Jurkat, Clone E6-1 (cell line): ENCODE measurements at places on chromosomes 6 and 20.

- no peak for DNase-seq
Observed at GRCh38 chr20:43096931-43097260, 92.8 kb downstream of the PTPRT start.

DNA sequence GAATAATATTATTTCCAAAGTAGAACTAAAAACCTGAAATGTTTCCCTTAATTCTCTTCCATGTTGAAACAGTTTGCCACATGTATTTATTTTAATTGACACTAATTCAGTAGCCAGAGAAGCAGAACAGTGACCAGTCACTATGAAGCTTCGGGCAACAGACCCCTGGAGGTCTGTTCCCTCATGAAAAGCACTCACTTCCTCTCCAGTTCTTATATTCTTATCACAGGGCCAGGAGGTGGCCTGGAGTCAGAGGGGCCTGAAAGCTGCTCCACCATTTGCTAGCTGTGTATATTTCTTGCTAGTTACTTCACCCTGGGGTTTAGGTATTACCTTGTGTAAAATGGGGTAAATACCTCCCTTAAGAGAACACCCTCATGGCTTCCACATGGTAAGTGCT lies 49.1 kb downstream of the MAP7 start:
- no peak for DNase-seq

- no peak for DNase-seq
Observed at GRCh38 chr6:53112871-53113270, 35.8 kb downstream of the GCM1 start.

GRCh38 chr20:34639755-34640222 lies 37.1 kb downstream of the PIGU start:
- peak; percentile 5 for DNase-seq

DNA sequence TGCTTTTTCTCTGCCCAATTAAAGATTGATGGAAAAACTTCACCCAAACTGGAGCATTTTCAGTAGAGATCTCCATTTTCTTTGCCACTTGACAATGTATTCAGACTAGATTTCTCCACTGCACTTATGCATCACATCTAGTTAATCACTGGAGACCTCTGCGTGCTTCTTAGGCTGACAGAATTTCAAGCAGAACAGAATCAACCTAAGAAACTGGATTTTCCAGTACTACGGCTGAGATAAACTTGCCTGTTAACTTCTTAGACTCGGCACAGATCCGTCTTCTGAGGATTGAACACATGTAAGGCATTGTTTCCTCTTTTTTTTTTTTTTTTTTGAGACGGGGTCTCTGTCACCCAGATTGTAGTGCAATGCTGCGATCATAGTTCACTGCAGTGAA lies 139.2 kb downstream of the LRRC1 start:
- DNase-seq = no peak

GRCh38 chr6:27547157-27548075 lies 74.5 kb upstream of the ZNF184 start:
- DNase-seq = peak; percentile 42

GRCh38 chr6:152863618-152864326 lies 113.2 kb downstream of the VIP start:
- peak; percentile 63 for DNase-seq

DNA sequence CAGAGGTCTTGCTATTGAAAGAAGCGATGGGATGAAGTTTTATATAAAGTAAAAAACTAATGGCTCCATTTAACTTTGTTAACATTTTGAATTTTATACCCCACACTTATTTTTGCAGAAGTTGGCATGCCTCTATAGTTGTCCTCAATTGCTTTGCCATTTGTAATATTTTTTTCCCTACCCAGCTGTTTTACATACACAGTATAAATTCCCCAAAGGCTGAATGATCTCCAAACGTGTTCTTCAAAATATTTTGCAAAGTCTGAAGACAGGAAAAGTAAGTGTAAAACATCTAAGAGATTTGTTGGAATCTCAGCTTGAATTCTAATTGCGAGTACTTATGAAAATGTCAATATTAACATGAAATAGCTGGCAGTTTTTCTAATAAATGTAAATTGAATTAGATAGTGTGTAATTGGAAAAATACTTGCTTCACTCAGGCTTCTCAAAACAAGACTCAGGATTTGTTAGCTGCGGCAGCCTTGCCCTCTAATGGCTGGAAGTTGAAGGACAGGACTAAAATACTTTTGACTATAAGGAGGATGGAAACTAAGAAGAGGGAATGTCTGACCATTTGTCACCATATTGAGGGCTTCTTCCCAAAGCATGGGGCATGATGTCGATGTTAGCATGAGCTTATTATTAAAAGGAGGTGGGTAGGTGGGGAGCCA lies 226.8 kb downstream of the UST start:
- no peak for DNase-seq

GRCh38 chr20:32231847-32232246 lies 24.2 kb downstream of the POFUT1 start:
- no peak for DNase-seq

DNA sequence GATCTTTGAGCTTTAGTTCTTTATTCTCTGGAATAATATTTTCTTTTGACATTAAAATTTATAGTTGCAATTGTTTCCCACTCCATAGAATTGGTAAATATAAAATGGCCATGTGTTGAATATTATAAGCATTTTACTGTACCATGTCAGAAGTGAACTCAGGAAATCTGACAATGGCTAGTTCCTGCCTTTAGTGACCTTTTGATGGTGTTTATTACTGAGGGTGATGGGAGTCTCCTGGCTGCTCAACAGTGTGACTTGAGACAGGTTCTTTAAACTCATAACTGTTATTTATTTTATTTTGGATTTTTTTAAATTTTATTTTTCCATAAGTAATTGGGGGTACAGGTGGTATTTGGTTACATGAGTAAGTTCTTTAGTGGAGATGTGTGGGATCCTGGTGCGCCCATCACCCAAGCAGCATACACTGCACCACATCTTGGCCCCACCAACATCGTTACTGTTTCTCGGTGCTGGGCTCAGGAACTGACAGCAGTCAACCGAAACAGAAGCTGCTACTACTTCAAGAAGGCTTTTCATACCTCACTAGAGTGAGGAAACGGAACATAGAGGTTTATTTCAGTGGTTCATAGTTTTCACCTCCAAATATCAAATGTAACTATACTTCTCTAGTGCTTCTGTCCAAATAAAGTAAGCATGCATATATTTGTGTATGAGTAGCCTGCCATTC lies 90.4 kb downstream of the PLEKHG1 start:
- DNase-seq = no peak

DNA sequence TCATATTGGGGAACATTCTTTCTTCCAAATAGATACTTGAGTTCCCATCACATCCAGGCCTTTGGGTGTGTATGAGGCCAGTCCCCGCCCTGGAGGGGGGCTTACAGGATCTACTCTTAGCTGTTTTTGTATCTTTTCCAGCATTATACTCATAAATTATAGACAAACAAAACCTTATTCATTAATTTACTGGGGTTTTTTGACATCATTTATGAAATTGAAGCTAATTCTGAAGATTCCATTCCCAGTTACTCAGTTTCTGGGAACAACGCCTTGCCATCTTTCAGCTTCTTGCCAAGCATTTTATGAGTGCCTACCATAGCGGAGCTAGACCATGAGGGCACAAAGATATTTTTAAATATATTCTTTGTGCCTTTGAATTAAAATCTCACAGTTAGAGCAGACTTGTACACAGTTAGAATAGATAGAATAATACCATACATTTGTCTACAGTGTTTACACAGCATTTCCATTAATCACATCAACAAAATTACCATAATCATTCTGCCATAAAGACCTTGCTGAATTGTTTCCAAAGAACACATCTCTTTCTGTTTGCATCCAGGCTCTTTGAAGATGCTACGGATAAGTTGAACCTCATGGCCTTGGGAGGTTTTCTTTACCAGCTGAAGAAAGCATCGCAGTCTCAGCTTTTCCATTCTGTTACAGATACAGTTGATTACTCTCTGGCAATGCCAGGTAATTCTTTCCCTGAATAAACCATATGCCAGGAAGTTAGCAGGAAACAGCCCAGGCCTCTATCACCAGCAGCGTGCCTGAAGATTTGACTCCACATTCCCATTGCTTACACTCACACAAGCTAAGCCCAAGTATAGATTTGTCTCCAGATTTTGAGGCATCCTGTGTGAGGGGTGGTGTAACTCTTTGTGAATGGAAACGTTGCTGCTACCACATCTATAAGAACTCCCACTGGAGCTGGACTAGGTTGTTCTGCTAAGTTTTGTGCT lies 75.4 kb upstream of the PBOV1 start:
- DNase-seq = no peak

- no peak for DNase-seq
Observed at GRCh38 chr6:170441316-170441715, 111.8 kb downstream of the PSMB1 start.

- DNase-seq = no peak
Observed at GRCh38 chr20:41418739-41419293, 52.2 kb upstream of the EMILIN3 start.

DNA sequence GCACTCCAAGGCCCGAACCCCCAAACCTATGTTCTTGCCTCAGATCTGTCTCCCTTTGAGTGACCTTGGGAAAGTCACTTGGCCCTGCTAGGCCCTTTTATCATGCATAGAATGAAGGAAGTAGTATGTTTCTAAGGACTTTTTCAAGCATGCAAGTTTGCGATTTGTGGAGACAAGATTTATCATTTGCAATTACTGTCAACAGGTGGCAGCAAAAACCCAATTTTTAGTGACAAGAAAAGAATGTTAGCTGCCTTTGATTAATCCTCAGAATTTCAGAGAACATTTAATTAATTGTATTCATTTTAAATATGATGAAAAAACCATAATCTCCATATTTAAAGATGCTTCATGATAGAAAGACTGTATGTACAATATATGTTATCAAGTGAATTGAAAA lies 28.3 kb upstream of the PREP start:
- peak; percentile 52 for DNase-seq

GRCh38 chr6:105522626-105523322 lies 119.9 kb upstream of the PREP start:
- no peak for DNase-seq

DNA sequence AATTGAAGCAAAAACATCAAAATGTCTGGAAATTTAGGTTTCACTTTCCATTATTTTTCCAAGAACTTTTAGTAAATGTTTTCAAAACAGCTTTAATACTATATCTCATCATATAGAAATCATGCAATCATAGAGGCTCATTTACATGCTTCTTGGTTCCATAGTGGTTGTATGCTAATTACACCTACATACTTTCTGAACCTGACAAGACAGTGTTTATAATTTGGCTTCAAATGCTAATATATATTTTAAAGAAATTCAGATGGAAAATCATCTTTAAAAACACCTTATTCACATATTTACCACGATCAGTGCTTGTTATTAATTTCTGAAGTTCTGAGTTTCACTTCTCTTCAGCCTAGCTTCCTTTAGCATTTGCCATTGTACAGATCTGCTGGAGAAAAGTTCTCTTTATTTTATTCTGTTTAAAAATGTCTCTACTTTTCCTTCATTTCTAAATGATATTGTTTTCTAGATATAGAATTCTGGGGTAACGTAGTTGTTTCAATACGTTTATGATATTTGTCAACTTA lies 89.9 kb downstream of the PLCB1 start:
- no peak for DNase-seq

- DNase-seq = no peak
Observed at GRCh38 chr6:143149771-143150170, 89.1 kb downstream of the AIG1 start.

DNA sequence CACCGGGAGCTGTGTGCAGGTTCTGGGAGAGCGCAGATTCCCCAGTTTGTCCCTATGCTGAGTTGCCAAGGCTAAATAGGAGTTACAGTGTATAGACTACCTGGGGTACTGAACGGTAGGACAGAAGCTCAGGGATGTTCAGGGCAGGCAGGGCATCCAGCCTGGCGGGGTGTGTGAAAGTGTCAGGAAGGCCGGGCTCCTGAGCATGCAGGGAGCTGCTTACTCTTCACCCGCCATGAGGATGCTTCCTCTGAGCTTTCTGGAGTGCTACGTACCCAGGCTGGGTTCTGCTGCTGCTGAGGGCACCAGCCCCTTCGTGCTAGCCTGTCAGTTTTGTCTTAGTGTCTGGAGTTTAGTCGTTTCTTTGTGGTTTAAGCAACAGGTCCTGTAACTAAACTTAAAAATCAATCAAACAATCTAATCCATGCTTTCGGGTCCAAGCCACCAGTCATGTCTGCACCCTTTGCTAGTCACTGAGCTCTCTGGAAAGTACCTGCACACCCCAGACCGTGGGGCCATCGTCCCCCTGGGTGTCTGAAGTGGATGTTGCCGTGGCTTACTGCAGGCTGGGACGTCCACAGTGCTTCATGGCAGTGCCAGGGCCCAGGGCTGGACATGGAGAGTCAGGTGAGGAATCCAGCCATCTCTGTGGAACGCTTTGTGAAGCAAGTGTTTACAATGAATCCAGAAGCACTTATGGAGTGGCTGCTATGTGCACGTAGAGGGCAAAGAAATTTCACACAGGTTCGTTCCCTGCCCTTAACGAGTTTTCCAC lies 220.3 kb upstream of the SNX9 start:
- no peak for DNase-seq

GRCh38 chr20:61253640-61254511 lies 1.8 kb downstream of the CDH4 start:
- DNase-seq = no peak

- DNase-seq = no peak
Observed at GRCh38 chr20:2986466-2986865, 57.0 kb upstream of the GNRH2 start.

- no peak for DNase-seq
Observed at GRCh38 chr20:40540166-40540565, 148.9 kb downstream of the MAFB start.

GRCh38 chr20:58743929-58744534 lies 51.4 kb downstream of the NPEPL1 start:
- no peak for DNase-seq

DNA sequence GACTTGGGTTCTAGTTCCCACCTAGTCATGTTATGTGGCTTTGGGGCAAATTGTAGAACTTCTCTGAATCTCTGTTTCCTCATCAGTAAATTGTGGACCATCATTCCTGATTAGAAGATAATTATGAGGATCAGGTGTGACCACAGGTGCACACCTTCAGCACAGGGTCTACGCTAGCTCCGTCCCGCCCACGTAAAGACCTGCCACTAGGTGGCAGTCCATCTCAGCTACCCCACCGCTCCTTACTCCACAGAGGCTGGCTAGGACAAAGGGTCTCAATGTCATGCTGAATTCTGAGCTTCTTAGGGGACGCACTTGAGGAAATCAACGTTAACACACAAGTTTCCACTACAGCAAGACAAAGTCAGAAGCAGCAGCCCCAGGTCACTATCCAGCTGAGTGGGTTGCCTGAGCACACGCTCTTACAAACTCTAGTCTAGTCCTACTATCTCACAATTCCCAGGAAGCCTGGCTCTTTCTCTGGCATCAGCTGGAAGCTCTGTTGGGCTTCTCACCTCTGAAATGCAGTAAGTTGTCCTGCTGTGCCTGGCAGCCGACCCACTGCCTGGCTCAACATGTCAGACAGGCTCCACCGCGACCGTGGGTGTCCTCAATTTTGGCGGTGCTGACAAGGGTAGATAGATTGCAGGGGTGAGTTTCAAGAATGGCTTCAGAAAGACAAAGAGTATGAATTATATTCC lies 2.0 kb upstream of the PLCG1 start:
- DNase-seq = peak; percentile 66

DNA sequence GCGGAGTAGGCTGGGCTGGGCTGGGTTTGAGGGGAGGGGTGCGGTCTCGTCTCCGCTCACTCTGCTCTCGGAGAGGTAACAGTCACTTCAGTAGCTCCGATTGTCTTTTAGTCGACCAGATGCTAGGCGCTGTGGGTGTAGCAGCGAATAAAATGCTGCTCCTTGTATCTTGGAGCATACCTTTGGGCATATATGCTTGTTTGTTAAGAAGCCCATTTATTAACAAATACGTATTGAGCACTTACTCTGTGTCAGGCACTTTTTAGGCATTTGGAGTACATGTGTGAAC lies 545 bp downstream of the ACTR5 start:
- DNase-seq = no peak
